ENCODE measurements at places on chromosomes 16 and 17.

- no peak for DNase-seq
Observed at GRCh38 chr16:24850289-24850938, 4.7 kb downstream of the SLC5A11 start.

GRCh38 chr17:75848523-75849278 lies 4.5 kb upstream of the UNC13D start:
- peak; percentile 71 for DNase-seq

- no peak for DNase-seq
Observed at GRCh38 chr16:79580453-79581191, 19.9 kb downstream of the MAF start.

- no peak for DNase-seq
Observed at GRCh38 chr17:17401271-17401781, 75.5 kb upstream of the MED9 start.

GRCh38 chr16:83994703-83995102 lies 26.7 kb downstream of the NECAB2 start:
- DNase-seq = no peak

GRCh38 chr16:1150511-1150982 lies 2.4 kb upstream of the CACNA1H start:
- peak; percentile 21 for DNase-seq

DNA sequence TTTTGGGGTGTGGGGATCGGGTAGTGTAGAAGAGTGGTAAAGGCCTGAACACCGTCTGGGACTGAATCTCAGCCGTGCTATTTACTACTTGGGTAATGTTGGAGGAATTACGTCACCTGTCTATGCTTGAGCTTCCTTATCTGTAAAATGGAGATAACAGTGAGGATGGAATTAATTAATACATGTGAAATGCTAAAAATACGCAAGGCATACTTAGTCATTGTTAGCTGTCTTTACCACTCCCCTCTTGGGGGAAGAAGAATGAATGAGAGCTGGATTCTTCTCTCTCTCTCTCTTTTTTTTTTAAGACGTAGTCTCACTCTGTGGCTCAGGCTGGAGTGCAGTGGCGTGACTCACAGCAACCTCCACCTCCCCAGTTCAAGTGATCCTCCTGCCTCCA lies 41.1 kb upstream of the TANGO6 start:
- no peak for DNase-seq

DNA sequence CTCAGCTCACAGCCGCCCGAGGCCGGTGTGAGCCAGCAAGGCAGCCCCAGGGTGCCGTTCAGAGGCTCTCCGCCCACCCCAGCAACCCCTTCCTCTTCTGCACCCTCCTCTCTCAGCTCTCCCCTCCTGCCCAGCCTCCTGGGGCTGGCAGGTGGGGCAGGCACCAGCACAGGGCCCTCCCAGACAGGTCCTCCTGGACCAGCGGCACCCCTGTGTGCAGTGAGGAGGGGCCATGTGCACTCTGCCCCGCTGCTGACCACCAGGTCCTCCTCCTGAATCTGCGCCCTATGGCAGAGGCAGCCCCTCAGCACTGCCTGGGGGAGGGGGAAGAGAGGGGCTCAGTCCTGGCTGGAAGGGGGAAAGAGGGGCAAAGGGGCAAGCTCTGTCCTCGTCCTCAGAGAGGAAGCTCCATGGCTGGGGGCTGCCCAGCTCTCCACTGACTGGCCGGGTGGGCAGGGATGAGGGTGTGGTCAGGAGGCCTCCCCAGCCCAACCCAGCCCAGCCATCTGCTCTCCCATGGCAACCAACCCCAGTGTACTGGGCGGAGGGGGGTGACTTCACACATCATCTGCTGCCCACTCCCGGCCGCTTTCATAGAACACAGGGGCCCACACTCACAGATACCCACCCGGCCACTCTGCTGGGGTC lies 5.4 kb upstream of the BCAR1 start:
- DNase-seq = no peak

DNA sequence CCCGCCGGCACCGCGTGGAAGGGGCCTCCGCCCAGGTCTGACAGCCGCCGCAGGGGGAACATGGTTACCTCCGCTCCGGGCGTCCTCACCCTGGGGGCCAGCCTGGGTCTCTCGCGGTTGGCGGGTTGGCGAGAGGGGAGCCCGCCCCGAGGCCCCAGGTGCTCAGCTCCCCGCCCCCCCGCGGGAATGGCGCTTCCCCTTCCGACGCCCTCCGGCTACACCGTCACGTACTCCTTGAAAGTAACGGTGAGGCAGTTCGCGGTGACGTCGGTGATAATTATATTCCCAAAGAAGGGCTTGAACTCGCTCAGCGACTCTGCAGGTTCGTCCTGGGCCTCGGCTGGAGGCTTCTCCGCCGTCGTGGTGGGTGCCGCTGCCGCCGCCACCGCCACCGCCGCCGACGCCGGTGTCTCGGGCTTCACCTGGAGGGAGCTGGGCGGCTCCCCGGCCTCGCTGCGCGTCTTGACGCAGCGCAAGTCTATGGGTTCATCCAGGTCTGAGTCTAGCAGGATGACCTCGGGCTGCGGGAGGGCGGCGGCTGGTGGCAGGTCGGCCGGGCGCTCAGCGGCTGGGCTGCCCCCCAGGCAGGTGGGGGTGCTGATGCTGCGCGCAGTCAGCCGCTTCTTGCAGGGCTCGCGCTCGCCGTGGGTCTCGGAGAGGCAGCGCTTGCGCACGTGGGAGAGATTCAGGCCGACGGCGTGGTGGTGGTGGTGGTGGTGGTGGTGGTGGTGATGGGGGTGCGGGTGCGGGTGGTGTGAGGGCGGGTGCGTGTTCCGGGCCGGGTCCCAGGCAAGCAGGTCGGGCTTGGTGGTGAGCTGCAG lies 5.3 kb downstream of the CBX4 start:
- DNase-seq = no peak

- DNase-seq = no peak
Observed at GRCh38 chr17:35944151-35944550, 638 bp upstream of the LYZL6 start.

DNA sequence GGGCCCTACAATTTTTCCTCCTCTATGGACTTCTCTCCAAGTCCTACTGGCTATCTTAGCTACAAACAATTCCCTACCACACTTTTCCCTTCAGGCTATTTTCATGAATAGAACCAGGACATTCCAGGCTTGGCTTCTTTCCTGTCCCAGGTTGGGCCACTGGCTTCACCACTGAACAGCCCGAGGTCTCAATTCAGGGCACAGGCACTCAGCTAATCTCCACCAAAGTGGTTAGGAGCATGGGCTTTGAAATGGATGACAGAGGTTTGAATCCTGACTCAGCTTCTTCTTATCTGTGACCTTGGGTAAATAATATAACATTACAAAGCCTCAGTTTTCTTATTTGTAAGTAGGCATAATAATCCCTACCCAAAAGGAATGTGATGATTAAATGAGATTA lies 50.9 kb upstream of the ZNF629 start:
- DNase-seq = no peak

- DNase-seq = no peak
Observed at GRCh38 chr17:67125417-67125816, 81.1 kb downstream of the CACNG1 start.

DNA sequence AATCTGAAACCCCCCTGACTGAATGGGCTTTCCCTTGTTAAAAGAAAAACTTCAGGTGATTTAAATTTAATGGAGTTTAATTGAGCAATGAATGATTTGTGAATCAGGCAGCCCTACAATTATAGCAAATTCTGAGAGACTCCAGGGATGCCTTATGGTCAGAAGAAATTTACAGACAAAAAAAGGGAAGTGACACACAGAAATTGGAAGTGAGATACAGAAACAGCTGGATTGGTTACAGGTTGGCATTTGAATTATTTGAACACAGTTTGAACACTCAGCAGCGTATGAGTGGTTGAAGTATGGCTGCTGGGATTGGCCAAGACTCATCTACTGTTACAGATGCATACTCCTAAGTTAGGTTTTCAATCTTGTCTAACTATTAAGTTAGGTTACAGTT lies 19.0 kb upstream of the CPHXL start:
- no peak for DNase-seq

DNA sequence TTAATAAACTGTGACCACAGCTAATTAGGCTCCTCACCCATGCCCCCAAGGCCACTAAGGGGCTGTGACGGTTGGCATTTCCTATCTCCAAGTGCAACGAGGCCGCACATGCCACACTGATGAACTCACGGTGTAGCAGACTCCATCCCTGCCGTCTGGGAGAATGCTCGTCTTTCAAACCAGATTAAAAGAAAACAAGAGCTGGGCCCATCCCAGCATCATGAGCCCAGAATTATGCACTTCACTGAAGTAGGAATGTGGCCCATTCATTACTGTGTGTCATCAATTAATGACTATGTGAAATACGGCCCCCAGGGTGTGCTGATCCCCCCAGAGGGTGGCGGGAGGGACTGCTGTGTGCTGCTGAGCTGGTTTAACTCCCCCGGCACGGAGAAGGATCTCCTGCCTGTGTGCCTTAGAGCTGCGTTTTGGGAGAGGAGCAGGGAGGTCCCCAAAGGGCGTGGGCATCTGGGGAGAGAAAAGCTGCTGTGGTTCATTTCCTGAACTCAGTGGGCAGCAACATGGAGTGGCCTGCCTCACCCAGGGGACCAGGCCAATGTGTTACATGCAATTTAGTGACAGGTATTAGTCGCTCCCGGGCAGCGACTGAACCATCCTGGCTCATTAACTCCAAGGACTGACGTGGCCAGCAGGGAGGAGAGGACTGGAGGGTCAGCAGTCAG lies 194.5 kb downstream of the FOXL1 start:
- no peak for DNase-seq

GRCh38 chr17:43014020-43014648 lies 7.5 kb downstream of the IFI35 start:
- DNase-seq = no peak

- DNase-seq = no peak
Observed at GRCh38 chr16:27928542-27928941, 135.0 kb downstream of the GSG1L start.

DNA sequence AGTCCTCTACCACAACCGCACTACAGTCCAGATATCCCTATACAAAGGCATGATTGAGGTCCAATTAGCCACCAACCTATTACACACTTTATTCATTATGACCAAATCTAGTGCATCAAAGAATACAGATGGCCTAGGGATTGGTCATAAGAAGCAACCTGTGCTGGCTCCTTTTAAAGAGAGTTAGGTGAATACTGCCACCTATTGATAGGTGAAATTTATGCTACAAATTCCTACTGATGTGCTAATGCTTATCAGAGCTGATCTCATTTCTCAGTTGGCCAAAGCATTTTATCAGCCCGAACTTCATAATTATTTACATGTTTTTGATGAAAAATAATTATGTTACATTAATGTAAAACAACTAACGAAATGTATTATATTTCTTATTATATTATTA lies 166.3 kb downstream of the ANKFN1 start:
- DNase-seq = no peak

DNA sequence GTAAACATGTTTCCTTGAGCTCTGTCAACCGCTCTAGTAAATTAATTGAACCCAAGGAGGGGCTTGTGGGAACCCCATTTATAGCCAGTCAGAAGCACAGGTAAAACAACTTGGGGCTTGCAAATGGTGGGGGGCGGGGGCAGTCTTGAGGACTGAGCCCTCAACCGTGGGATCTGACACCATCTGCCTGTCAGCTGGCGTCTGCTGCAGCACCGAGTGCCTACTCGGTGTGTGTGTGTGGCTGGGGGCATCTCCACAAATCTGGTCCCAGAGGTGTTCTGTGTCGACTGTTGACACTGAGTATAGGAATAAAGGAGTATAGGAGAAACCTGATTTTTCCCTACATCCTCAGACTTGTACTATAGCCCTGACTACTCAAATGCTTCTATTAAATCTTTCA lies 20.6 kb downstream of the CREBBP start:
- no peak for DNase-seq

DNA sequence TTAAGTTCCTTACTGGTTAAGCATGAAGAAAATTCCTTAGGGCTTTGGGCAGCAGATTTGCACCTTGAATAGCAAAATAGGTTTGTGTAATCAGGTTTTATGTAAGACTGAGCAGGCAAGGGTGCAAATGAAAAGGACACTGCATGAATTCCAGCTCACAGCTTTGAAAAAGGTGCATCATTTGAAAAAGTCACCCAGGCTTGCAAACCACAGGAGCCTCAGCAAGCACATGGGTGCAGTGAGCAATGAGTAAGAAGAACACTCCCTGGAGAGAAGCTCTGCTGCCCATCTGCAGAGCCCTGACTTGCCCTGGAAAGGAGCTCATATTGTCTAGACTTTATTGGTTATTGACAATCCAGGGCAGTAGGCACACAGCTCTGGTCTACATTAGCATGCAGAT lies 165.6 kb upstream of the KCNJ16 start:
- DNase-seq = no peak

DNA sequence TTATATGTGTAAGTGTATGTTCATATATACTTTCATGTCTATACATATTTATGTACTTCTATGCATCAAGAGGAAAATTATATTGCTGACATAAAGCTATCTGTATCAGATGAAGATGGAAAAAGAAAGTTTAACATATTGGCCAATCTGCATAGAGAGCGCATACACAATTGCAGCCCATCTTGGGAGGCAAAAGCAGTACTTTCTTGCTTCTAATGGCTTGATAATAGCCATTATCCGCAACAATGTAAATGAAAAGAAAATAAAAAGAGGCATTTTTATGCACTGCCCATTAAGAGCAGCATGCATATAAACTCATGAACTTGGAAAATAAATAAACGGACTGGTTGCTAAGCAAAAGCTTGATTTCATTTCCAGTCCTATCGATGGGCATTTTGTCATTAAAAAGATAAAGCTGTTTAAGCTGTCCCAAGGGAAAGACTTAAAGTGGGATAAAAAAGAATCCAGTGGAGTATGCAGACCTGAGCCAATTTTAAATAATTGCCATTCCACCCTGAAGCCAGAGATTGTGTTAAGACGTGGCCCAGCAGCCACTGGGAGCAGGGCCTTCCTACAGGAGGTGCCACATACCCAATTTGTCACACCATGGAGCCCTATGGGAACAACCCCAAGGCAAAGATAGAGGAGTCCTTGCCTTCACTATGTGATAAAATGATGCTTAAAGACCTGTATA lies 183.6 kb upstream of the CDH11 start:
- no peak for DNase-seq

- peak; percentile 40 for DNase-seq
Observed at GRCh38 chr17:41579484-41580243, 7.0 kb downstream of the KRT14 start.

GRCh38 chr17:42354956-42355843 lies 33.0 kb downstream of the STAT3 start:
- no peak for DNase-seq

- no peak for DNase-seq
Observed at GRCh38 chr16:57371494-57372371, 557 bp upstream of the CX3CL1 start.

- DNase-seq = no peak
Observed at GRCh38 chr17:77421630-77421972, 280.8 kb downstream of the SEC14L1 start.

DNA sequence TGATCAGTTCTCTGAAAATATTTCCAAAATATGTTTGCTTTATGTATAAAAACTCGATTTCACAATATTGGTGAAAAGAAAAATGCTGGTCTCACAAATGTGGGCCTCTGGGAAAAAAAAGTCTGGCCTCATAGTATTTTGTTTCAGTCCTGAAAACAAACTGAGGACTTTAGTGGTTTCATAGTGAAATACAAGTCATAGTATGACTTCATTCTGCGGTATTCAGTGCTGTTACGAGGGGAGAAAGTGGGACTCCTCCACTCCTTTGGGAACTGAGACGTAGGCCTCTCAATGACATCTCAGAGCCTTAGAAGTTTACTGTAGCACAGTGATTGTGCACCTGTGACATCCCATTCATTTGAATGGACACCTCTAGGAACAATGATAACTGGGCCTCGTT lies 56.0 kb downstream of the CYB561 start:
- DNase-seq = no peak

- no peak for DNase-seq
Observed at GRCh38 chr17:15308758-15309157, 32.6 kb downstream of the TEKT3 start.

GRCh38 chr16:12093902-12094301 lies 117.4 kb downstream of the SNX29 start:
- no peak for DNase-seq
